ENCODE measurements at places on chromosomes 12 and 14.

DNA sequence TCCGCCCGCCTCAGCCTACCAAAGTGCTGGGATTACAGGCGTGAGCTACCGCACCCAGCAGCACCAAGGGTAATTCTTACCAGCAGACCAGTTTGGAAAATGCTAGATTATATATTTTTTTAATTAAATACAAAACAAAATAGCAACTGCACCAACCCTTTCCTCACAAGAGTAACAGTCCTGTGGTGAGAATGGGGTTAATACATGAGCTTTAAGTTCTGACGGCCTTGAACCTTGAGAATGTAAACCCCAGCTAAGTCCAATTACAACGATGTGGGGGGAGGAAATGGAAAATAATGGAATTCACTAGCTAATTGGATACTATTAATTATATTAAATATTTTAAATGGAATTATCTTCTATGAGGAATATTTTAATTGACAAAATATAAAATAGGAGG, 82.3 kb downstream of the GTF2A1 start:
- DNase-seq = no peak

DNA sequence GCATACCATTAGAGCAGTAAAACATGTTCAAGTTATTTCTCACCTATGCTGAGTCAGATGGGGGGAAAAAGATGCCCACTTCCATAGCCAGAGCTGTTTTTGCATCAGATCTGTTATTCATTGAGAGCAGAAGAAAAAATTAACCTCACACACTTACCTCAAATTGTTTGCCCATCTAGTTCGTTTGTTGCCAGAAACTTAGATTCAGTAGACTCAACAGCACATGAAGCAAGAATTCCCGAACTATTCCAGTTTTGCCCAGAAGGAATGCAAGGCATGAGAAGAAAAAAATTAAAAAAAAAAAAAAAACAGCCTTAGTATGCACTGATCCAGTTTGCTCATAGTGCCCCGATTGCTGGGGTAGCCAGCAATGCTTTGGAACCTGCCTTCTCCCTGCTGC, 12.4 kb upstream of the DPF3 start:
- DNase-seq = no peak

- DNase-seq = no peak
These were observed 181.7 kb upstream of the FAR2 start for GRCh38 chr12:28967426-28967825.

GRCh38 chr12:106625976-106626375, 43.2 kb downstream of the RFX4 start:
- peak; percentile 71 for DNase-seq

- DNase-seq = peak; percentile 50
These were observed 278.1 kb upstream of the FAR2 start for GRCh38 chr12:28870839-28871440.

DNA sequence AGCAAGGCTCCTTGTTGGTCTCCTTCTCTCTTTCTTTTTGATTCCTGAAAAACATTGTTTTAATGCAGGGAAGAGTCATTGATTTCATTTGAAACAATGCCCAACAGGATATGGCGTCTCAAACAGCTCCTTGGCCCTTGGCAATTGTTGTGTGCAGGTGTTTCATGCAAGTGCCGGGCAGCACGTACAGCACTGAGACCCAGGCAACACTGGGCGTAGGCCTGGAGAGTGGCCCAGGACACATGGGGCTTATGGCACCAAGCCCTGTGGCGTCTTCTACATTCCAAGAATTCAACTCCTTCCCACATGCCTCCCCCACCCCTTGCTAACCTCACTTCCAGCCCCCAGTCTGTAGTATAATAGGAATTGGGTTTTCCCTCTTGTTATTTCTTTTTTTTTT, 230.4 kb downstream of the SPTSSA start:
- DNase-seq = no peak

DNA sequence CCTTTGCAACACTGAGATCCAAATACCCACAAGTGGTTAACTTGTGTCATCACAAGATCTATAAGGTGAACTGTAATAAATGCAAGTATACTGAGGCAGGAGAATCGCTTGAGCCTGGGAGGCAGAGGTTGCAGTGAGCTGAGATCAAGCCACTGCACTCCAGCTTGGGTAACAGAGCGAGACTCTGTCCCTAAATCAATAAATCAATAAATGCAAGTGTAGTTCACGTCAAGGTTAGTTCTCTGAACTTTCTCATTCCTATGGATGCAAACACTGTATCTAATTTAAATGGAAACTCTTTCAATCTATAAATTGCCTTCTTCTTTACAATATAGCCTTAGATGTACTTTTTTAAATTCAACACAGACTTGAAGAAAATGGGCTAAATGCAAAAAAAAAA, 3.2 kb downstream of the MAGOHB start:
- DNase-seq = no peak

DNA sequence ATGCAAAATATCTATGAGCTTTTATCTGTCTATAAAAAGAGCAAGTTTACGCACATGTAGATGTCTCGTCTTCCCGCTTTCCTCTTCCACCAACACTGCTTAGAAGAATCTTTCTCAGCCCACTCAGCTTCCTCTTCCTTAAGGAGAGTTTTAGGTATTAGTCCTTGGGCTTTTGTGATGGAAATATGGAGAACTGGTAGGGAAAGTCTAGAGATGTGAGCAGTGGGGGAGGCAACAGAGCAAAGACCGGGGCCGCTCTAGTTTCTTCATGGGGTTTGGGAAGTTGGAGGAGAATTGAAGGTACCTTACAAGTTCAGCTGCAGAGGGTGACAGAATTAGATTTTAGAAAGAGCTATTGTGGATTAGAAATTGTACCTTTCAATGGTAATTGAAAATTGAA, 56.3 kb upstream of the CPNE8 start:
- no peak for DNase-seq

DNA sequence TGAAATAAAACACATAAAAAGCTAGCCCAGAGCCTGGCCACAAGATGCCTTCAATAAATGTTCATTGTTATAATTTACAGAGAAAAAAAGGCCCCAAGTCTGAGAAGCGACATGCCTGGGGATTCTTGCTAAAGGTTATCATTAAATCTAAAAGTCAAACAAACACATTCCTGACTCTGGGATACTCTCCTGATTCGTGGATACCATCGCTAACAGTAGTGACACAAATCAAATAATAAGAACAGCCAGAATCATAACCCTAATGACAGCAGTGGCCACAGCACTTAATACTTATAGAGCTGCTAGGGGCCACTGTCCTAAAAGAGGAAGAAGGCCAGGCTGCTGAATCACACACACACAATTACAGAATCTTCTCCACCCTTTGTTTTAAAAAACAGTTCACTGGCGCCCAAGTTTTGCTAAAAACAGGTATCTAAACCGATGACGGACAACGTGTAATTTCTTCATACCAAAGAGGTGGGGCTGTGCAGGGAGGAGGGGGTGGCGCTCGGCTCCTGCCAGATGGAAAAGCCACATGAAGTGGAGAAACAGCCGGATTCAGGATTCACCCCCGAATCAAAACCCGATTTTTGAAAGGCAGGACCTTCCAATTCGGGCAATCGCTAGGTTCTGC, 1.2 kb downstream of the CLIP1 start:
- DNase-seq = peak; percentile 83

DNA sequence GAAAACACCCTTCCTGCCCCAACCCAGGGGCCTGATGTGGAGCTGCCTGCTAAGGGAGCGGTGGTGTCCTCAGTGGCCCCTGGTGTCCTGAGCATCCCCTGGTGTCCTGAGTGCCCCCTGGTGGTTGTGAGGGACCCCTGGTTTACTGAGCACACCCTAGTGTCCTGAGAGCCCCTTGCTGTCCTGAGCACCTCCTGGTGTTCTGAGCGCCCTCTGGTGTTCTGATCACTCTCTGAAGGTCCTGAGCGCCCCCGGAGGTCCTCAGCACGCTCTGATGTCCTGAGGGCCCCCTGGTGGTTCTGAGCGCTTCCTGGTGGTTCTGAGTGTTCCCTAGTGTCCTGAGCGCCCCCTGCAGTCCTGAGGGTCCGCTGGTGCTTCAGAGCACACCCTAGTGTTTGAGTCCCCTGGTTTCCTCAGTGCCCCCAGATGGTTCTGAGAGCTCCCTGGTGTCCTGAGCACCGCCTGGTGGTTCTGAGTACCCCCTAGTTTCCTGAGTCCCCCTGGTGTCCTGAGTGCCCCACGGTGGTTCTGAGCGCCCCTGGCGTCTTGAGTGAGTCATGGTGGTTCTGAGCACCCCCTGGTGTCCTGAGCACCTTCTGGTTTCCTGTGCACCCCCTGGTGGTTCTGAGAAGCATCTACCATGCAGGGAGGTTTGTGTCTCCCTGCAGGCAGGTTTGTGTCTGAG, 1004.2 kb downstream of the TMEM121 start:
- DNase-seq = no peak

- DNase-seq = no peak
These were observed 38.0 kb upstream of the GPATCH2L start for GRCh38 chr14:76113691-76114090.

- DNase-seq = no peak
These were observed 135.2 kb downstream of the DACT1 start for GRCh38 chr14:58772794-58773620.

DNA sequence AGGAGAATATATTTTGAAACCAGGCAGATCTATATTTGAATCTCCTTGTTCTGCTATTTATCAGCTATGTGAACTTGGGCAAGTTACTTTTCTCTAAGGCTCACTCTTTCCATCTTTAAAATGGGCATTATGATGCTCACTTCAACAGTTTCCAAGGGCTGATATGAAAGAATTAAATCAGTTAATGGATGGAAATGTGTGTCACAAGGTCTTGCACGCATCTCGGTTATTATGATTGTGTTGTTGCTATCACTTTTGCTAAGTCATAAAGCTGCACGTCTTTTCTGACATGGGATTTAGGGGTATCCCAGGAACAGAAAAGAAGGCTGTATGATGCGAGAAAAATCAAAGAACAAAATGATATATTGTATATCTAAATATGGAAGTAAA, 721.5 kb upstream of the TBX3 start:
- no peak for DNase-seq

DNA sequence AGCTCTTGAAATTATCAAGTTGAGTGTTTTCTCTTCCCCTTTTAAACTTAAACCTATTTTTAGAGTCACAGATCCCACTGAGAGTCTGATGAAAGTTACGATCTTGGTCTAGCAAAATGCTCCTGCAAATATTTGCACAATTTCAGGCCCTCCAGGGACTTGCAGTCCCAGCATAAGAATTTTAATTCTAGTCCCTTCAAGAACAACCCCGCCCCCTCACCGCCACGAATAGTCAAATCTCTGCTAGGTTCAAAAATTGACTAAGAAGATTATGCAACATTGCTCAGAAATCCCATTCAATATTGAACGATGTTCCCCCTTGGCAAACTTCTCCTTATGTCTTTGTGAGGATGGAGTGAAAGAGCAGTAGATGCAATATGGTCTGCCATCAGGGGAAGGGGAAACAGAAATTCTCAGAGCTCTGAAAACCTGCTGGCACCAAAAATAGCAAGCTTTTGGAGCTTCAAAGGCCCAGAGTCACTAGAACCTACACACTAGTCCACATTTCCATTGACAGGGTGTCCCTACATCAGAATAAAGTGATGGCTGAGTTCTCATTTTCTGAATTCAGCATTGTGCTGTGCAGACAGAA, 127.5 kb upstream of the CCDC175 start:
- no peak for DNase-seq

DNA sequence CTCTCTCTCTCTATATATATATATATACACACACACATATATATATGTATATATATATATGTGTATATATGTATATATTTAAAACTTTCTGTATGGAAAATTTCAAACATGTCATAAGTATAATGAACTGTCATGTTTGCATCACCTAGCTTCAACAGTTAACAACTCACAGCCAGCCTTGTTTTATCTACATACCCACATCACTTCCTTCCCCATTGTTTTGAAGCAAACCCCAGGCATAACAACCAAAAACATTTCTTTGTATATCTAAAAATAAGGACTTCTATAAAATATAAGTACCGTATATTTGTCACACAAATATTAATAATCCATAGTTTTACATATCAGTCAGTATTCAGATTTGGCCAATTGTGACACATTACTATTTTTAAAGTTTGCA, 57.4 kb downstream of the PAPOLA start:
- no peak for DNase-seq

DNA sequence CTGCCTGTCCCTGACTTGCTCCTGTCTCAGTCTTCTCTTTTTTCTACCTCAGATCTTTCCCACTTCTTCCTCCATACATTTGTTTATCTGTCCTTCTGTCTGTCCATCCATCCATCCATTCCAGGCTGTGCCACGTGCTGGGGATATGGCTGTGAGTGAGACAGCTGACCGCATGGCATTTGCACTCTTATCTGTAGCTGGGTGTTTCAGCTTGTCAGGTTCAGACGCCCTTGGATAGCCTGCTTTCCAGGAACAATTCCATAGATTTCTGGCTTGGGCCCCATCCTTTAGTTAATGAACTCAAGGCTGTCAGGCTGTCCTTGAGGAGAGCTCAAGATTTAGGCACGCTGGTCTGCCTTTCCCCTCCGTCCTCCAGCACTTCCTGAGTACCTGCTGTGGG, 116.6 kb downstream of the TSPAN9 start:
- DNase-seq = no peak

- DNase-seq = peak; percentile 6
These were observed 45.0 kb downstream of the SLC24A4 start for GRCh38 chr14:92368001-92368400.

DNA sequence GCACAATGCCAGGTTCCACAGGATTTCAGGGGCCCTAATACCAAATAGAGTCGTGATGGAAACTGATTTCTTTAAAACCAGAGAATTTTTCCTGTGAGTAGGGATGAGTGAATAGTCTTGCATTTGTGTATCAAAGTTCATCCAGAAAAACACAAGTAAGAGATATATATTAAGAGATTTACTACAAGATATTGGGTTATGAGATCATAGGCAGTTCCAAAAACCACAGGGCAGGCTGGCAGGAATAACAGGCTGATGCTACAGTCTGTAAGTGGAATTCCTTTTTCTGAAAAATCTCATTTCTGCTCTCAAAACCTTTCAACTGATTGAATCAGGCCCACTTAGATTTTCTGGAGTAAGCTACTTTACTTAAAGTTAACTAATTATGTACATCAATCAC, 1756.2 kb upstream of the SEL1L start:
- no peak for DNase-seq

DNA sequence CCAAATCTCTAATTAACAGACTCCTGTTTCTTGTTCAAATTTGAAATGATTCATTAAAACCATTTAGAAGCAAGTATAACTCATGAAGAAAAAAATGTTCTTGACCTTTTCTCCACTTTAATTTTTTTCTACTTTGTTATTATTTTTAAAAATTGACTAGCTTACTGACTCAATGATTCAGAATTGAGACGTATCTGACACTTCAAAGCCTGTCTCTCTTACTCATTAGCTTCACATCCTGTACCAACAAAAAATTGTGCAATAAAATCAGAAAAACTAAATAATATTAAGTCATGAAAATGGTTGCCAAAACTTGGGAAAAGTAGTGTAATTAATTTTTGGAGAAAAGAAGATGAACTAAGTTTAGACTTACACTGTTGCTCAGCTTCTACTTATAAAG, 331.2 kb downstream of the SLC16A7 start:
- DNase-seq = peak; percentile 77

- DNase-seq = no peak
These were observed 37.3 kb downstream of the ARL6IP4 start for GRCh38 chr12:123017753-123018152.

Data from epithelial cell of esophagus (primary cell).